ENCODE measurements at places on chromosomes 13 and 19.

DNA sequence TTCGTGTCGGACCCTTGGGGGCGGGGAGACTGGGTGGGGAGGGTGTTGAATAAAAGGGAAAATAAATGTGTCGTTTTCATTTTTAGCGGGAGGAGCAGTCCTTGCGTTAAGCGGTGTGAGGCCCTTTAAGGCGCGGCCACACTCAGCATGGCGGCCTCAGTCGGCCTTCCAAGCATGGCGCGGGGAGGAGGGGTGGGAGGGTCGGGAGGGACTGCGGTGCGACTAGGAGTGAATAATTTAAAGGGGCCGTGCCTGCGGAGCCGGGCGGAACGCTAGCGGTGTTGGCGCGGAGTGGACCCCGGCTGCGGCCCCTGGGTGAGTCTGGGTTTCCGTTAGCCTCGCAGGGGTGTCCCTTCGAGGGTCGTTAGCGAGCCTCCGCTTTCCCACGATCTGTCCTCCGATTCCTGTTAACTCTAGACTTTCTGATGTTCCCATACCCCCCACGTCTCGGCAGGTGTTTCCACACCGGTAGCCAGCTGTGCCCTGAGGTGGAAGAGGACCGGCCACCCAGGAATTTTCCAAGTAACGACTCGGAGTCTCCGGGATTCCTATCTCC lies 1.5 kb upstream of the PNPLA6 start:
- peak; percentile 70 for DNase-seq

GRCh38 chr19:12793290-12794195 lies 2.3 kb downstream of the JUNB start:
- peak; percentile 89 for DNase-seq

GRCh38 chr13:105406551-105406950 lies 1128.9 kb downstream of the EFNB2 start:
- no peak for DNase-seq

- peak; percentile 99 for DNase-seq
Observed at GRCh38 chr19:4328243-4328990, 10.2 kb downstream of the STAP2 start.

GRCh38 chr13:46593398-46593797 lies 40.4 kb downstream of the LRCH1 start:
- no peak for DNase-seq

GRCh38 chr13:111359237-111359915 lies 38.9 kb downstream of the TEX29 start:
- DNase-seq = no peak

DNA sequence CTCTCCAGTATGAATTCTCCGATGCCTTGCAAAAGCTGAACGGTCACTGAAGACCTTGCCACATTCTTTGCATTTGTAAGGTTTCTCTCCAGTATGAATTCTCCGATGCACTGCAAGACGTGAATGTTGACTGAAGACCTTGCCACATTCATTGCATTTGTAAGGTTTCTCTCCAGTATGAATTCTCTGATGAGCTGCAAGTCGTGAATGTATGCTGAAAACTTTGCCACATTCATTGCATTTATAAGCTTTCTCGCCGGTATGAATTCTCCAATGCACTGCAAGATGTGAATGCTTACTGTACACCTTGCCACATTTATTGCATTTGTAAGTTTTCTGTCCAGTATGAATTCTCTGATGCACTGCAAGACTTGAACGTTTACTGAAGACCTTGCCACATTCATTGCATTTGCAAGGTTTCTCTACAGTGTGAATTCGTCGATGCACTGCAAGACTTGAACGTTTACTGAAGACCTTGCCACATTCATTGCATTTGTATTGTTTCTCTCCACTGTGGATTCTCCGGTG lies 20.0 kb upstream of the ZNF841 start:
- no peak for DNase-seq

DNA sequence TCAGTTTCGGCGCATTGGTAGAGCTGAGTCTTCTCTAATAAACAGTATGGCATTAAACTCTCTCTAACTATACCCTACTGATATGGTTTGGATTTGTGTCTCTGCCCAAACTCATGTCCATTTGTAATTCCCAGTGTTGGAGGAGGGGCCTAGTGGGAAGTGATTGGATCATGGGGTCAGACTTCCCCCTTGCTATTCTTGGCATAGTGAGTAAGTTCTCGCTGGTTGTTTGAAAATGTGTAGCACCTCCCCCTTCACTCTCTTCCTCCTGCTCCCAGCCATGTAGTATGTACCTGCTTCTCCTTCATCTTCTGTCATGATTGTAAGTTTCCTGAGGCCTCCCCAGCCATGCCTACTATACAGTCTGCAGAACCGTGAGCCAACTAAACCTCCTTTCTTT lies 682.7 kb upstream of the ARGLU1 start:
- no peak for DNase-seq

DNA sequence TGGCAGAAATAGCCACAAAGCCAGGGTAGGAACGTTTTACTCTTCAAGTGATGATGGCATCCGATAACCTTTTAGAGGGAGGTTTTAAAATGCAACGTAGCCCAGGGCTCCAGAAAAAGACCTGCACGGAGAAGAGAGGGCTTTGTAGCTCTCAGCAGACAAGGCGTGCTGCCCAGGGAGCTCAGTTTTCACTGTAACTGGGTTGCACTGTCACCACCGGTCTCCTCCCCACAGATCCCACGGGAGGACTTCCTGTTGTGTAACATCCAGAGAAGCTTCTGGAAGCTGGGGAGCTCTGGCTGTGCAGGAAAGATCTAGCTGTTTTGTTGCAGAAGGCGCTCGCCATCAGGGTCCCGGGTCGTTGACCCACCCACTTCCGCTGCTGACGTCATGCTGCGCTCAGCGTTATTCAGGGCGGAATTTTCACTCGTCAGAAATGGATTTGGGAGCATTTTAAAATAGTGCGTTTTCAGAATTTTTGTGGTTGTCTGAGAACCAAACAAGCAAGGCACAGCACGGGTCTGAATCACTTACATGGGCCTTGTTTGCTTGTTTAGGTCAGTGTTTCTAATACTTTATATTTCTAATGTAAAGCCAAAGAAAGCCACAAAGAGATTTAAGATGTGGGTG lies 50.8 kb downstream of the ATP11A start:
- no peak for DNase-seq

DNA sequence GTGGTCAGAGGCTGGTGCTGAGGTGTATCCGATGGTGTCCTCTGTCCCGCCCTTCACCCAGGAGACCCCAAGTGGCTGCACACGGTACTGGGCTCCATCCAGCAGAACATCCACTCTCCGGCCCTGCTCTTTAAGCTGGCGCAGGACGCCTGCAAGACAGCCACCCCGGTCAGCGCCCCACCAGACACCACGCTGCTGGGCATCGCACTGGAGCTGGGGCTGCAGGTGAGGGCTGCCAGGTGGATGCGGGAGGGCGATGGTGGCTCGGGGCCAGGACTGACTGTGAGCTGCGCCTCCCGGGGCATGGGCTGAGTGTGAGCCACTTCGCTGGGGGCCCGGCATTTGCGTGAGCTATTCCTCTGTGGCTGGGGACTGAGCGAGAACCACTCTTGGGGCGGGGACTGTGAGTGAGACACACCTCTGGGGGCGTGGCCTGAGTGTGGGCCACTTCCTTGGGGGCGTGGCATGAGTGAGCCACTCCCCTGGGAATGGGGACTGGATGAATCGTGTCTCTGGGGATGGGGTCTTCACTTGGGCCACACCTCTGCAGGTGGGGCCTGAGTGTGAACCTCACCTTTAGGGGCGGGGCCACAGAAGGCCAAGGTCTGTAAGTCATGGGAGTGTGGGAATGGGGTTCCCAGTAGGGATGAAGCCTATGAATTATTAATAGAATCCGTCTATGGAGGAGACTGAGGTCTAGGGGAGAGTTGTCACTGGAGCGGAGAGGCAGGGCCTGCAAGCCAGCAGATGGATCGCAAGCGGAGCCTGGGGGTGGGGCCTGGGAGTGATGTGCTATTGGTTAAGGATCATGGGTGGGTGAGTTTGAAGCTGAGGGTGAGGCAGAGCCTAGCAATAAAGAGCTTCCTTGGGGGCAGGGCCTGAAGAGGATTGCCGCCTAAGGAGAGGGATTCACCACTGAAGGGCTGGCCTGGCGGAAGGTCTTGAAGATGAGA lies 30.5 kb downstream of the ZSWIM4 start:
- DNase-seq = no peak

- no peak for DNase-seq
Observed at GRCh38 chr13:52978989-52979388, 49.6 kb upstream of the OLFM4 start.

- DNase-seq = no peak
Observed at GRCh38 chr19:10292789-10293636, 3.3 kb downstream of the ICAM5 start.

DNA sequence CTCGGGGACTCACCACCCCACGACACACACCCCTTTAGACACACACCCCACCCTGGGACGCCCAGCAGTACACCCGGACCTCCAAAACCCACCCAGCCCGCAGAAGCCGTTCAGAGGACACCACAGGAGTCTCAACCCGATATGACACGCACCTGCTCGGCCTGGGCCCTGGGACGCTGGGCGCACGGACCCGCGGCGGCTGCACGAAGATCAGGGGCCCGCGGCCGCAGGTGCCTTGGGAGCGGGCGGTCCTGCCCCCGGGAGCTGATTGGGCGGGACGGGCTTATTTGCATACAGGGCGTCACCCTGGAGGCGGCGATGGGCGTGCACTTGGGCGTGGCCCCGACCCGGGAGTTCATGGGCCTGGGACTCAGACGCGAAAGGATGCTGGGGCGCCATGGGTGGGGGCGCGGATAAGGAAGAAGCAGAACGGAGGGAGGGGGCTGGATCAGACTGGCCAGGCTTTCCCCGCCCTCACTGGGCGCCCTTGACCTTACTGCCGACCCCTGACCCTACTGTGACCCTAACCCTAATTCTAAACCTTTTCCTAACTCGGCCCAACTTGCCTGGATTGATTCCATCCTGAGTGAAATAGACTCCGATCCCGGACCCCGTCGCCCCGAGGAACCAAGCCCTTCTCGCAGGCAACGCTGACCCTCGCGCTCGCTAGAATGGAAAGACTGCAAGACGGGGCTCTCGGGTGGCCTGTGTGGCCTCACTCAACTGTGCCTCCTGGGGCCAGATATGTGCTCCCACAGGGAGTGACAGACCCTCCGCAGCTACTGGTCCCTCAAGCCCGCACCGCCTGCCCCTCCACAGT lies at the start of gene MEF2B:
Gene MEF2B, minus strand, starts transcription at position 211 of the 820 bp plus-strand sequence. CDS start 19,528 bp downstream, outside the sequence.
- peak; percentile 46 for DNase-seq

DNA sequence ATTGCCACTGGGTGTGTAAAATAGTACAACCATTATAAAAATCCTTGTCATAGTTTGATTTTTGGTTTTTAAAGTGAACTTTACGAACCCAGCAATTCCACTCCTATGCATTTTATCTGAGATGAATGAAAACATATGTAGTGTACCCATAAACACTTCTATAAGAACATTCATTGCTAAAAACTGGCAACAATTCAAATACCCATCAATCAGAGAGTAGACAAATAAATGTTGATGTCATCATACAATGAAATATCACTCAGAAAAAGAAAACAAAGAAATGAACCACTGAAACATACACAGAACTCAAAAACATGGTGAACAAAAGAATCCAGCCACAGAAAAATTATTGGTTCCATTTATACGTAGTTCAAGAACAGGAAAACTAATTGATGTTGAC lies 202.3 kb downstream of the ABCC4 start:
- DNase-seq = no peak

- no peak for DNase-seq
Observed at GRCh38 chr19:2512523-2513431, 36.9 kb downstream of the GADD45B start.

- DNase-seq = no peak
Observed at GRCh38 chr19:38441657-38442348, 8.3 kb downstream of the RYR1 start.

- no peak for DNase-seq
Observed at GRCh38 chr19:3750211-3750610, 11.3 kb downstream of the APBA3 start.

GRCh38 chr13:27857282-27857681 lies 62.5 kb upstream of the PDX1 start:
- no peak for DNase-seq

GRCh38 chr13:79482281-79482970 lies 1.5 kb downstream of the NDFIP2 start:
- no peak for DNase-seq

- DNase-seq = no peak
Observed at GRCh38 chr13:110912651-110913051, 2.2 kb downstream of the ANKRD10 start.

GRCh38 chr13:99929866-99930265 lies 41.7 kb downstream of the ZIC5 start:
- no peak for DNase-seq

GRCh38 chr19:51760697-51761356 lies at the start of gene FPR2:
FPR2 (plus strand) TSS chr19:51761180; CDS start chr19:51768659, 7,479 bp downstream.
- DNase-seq = no peak

DNA sequence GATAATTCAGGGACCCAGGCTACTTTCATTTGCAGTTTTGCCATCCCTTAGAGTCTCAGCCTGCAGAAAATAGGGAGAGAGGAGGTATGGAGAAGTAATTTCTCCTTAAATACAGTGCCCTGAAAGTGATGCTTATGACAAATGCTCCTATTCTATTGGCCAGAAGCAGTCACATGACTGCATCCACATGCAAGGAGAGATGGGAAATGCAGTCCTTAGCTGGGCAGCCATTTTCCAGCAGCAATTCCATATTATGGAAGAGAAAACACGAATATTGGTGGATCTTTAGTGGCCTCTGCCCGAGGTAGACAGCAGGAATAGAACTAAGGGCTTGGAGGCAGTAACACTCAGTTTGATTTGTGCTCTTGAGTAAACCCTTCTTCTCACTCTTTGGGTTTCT lies 39.4 kb downstream of the VAV1 start:
- no peak for DNase-seq

DNA sequence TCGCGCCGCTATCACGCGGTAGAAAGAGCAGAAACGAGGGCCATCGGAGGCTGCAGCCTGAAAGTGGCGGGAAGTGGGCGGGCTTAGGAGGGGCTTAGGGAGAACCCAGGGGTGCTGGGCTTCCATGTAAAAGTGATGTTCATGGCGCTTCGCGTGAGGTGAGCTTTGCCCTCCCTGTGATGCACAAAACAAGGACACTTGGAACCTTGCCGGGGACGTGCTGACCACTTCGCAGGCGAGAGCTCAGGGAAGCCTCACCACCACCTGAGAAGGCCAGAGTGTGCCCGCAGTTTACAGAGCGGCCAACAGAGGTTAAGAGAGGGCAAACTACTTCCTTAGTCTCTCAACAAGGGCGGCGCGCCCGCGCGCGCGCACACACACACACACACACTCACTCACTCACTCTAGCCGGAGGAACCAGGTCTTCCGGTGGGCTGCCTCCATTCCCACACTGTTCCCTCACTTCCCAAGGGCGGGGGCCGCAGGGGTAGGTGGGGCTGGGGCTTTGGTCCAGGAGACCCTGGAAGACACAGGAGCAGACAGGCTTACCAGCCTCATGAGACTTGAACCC lies 651 bp downstream of the GAPDHS start:
- DNase-seq = no peak

DNA sequence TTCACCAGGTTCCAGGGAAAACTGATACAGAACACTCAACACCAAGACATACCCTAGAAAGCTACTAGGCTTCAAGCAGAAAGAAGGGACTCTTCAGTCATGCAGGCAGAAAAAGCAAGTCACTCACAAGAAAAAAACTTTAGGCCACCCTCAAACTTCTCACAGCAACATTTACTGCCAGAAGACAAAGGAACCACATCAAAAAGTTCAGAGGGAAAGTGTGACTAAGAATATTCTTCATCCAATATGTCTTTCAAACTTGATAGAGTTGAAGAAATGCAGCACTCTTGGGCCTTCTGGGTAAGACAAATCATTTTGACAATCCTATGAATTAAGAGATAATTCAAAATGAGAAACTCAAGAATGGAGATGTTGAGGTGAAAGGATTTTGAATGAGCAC lies 7.7 kb downstream of the DZIP1 start:
- DNase-seq = no peak
